ENCODE measurements at places on chromosomes 7 and 10.

DNA sequence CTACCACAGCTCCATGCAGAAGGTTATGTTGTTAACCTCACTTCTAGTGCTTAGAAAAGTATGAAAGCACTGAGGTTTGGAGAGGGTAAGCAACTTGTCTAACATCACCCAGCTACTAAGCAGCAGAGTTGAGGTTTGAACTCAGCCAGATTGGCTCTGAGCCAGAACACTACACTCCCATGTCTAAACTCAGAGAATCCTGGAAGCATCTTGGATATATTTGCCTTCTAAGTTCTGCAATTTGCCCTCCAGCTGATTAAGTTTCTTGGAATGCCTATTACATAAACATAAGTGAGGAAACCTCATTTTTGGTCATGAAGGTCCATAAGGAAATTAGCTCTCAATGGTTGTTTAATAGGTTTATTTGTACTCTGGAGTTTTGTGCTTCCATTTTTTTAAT, 78.1 kb upstream of the PHYHIPL start:
- no peak for DNase-seq

GRCh38 chr7:93890464-93891068, at the start of gene TFPI2:
Gene TFPI2, minus strand, starts transcription at chr7:93890753. Its CDS starts 75 bp downstream, at chr7:93890678.
- peak; percentile 27 for DNase-seq

DNA sequence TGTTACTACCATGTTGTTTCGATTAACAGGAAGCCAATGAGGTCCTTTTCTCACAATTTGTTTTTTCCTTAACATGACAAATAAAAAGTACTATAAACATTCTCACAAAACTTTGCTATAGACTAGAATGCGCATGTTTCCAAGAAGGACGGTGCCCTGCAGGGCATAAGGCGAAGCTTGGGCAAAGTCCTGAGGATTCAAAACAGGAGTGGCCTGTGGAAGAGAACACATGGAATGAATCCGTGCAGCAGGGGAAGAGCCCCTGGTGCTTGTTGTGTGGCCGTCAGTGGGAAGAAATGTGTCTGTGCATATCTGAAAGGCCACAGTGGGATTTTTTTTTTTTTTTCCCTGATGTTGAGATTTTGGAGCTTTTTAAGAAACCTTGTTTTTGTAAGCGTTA, 67.6 kb downstream of the ITGA8 start:
- DNase-seq: no peak

DNA sequence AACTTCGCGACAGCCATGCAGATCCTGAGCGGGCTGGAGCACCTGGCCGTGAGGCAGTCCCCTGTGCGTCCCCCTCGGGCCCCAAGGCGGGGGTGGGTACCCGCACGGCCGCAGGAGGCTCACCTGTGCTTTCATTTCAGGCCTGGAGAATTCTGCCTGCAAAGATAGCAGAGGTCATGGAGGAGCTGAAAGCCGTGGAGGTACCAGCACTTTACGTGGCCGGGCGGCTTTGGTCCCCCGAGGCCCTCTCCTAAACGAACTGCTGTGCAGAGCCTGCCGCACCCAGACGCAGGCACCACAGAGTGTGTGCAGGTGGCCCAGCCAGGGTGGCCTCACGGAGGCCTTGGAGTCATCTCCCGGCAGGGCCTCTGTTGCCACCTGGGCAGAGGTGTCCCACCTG, 11.1 kb upstream of the UTF1 start:
- DNase-seq: no peak

DNA sequence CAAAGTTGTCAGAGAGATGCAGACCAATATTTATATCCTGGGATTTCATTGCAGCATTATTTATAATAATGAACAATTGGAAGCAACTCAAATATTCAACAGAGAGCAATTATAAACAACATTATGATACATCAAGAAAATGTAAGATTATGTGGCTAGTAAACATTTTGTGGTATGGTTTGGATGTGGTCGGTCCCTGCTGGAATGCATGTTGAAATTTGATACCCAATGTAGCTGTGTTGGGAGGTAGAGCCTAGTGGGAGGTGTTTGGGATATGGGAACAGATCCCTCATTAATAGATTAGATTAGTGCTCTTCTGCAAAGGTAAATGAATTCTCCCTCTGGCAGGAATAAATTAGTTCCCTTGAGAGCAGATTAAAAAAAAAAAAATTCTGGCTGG, 350.9 kb downstream of the ANKRD30A start:
- no peak for DNase-seq

GRCh38 chr7:5452470-5452899, 28.9 kb upstream of the TNRC18 start:
- DNase-seq: no peak

DNA sequence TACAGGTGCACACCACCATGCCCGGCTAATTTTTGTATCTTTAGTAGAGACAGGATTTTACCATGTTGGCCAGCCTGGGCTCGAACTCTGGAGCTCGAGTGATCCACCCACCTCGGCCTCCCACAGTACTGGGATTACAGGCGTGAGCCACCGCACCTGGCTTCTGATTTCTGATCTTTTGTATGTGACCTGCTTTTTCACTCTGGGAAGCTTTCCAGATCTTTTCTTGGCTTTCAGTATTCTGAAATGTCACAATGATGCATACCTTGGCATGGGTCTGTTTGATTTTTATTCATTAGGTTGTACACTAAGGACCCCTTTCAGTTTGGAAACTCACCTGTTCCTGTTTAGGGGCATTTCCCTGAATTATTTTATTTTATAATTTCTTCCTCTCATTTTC, 41.6 kb downstream of the PROSER2 start:
- DNase-seq: no peak

All from stimulated activated CD4-positive, alpha-beta T cell treated with anti-CD3 and anti-CD28 coated beads, Interleukin-2, amount 100 ng/mL, for 24 hours (primary cell).